ENCODE measurements at places on chromosomes 4 and X.

DNA sequence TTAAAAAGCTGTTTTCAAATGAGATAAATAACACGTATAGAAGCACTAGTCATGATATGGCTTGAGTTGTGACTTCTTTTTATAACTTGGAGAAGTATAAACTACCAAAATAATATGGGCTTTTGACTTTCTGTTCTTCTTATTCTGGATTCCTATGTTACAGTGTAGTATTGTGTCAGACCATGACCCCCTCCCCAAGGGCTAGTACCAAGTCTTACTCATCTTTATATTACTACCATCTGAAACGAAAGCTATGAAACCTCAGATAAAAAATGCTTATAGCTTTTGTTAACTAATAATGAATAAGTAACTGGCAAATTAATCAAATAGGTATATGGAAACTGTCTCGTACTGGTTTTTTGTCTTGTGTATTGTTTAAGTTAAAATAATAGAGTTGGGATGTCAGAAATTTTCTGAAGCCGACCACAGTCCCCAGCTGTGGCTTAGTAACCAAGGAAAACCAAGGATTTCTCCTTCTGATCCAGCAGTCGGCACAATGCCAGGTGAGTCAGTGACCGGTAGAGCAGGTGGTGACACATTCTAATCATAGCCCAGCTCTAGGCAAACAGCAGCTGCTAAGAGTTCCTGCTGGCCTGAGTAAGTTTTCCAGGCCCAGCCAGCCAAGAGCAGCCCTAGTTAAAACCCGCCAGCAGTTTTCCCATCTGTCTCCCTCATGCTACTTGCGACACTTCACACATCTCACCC, 163.3 kb upstream of the PRDX4 start:
- no peak for DNase-seq

DNA sequence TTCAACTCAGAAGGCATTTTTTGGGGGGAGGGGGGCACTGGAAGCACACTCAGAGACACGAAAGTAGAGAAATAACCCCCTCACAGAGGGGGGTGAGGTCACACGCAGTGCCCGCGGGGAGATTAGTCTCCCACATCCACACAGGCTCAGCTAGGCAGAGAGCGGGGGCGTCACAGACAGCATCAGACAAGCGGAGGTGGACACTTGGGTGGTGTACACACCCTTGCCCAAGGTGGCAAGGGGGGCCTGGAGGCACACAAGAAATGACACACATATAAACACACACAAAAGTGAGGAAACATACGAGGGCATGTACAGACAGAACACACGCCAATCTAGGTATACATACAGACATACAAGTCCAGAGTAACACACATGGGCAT, 637 bp upstream of the SYN1 start:
- DNase-seq = no peak

- no peak for DNase-seq
These were observed 54.3 kb downstream of the LRBA start for GRCh38 chr4:150960818-150961217.

DNA sequence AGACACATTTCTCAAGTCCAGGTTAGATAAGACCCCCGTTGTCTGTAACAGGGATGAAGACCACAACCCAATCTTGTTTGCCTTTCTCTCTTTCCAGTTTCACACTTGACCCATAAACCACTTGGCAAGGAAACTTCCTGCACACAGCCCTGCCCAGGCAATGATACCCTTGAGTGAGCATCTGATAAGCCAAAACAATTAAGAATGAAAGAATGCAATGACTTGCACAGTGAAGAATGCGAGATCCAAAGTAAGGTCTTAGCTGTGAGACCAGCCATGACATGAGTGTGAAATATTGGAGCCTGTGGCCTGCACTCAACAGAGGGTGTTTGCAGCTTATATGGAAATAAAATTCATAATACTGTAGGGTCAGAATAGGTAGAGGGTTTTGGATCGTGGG, 37.9 kb upstream of the MXRA5 start:
- no peak for DNase-seq

- no peak for DNase-seq
These were observed 6.0 kb downstream of the CPZ start for GRCh38 chr4:8598391-8599090.

- no peak for DNase-seq
These were observed 152.2 kb downstream of the GRID2 start for GRCh38 chr4:92455951-92456350.
